ENCODE measurements at places on chromosomes 4 and X. TPM values are rescaled to one million over a fixed set of nuclear protein-coding genes. Genes with fewer than 3 reads are reported as not detected.

NUDT10 gene
- total RNA-seq, result 0.22 TPM

ATOH1 gene
- not detected for total RNA-seq

DCAF8L2 gene
- not detected for total RNA-seq

GYPE gene
- total RNA-seq, result not detected

DCLK2 gene
- total RNA-seq, result 1.2 TPM

ARX gene
- total RNA-seq, result not detected

DMRTC1B gene
- not detected for total RNA-seq

HERC5 gene
- 2.6 TPM for total RNA-seq

GNPDA2 gene
- total RNA-seq, result 21.9 TPM

GRCh38 chr4:73776321-73776729, 36.0 kb downstream of the CXCL8 start:
- DNase-seq, result peak; percentile 48

DNA sequence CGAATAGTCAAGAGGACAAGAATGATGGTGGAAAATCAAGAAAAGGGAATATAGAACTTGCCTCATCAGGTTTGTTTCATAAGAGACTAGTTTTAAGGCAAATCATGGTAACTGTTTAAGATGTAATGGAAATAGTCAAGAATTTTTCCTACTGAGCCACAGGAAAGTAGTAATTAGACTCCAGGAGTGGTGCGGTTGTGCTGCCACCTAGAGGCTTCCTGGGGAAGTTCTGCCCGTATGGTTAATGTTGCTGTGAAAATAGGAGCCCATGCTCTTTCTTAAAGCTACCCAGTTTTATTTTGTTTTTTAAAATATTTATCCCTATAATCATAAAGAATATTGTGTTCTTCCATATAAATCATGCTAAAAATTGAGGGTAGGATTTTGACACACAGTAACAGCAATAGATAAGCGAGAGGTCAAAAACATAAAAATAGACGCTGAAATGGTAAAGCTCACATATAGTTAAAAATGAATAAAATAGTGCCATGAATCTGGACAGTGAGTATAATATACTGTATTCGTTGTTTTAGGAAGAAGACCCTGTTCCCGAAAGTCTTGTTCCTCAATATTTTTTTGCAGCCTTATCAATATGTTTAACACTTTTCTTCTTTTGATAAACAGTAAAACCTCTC, 87.0 kb downstream of the PHOX2B start:
- peak; percentile 67 for DNase-seq

- no peak for DNase-seq
Measured at GRCh38 chr4:30614771-30615170, 105.4 kb upstream of the PCDH7 start.

GRCh38 chr4:80489798-80490197, 154.3 kb downstream of the CFAP299 start:
- no peak for DNase-seq

DNA sequence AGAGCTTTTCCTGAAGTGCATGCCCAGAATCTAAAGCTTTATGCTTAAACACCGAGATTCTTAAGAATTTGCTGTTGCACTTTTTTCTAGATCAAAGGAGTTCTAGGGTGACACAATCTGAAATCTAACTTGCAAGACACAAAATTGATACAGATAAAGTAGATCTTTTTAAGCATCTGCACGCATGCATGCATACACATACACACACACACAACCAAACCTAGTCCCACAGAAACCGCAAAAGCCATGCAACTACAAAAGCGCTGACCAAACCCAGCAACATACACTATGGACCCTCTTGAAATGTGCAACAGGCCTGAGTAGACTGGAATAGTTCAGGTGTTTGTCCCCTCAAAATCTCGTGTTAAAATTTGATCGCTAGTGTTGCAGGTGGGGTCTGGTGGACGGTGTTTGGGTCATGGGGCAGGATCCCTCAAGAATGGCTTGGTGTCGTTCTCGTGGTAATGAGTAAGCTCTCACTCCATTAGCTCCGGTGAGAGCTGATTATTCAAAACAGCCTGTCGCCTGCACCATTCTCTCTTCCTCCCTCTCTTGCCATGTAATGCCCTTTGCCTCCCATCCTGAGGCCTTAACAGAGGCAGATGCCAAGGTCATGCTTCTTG, 52.7 kb downstream of the IRF2 start:
- DNase-seq, result no peak

DNA sequence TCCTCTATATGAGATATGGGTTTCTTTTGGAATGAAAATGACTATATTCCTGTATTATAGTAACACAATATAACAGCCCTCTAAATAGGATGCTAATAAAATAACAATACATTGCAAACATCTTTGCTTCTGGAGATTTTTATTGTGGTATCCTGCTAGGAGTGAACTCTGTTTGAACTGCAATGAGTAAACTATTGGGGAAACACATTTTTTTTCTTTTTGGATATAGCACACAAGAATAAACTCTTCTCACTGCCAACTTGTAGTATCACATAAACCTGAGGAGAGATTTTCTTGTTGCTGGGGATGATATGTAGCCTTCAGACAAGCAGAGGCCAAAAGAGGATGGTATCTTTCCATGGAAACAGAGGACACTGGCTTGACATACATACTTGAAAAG, 238.2 kb downstream of the C4orf33 start:
- DNase-seq, result peak; percentile 49

DNA sequence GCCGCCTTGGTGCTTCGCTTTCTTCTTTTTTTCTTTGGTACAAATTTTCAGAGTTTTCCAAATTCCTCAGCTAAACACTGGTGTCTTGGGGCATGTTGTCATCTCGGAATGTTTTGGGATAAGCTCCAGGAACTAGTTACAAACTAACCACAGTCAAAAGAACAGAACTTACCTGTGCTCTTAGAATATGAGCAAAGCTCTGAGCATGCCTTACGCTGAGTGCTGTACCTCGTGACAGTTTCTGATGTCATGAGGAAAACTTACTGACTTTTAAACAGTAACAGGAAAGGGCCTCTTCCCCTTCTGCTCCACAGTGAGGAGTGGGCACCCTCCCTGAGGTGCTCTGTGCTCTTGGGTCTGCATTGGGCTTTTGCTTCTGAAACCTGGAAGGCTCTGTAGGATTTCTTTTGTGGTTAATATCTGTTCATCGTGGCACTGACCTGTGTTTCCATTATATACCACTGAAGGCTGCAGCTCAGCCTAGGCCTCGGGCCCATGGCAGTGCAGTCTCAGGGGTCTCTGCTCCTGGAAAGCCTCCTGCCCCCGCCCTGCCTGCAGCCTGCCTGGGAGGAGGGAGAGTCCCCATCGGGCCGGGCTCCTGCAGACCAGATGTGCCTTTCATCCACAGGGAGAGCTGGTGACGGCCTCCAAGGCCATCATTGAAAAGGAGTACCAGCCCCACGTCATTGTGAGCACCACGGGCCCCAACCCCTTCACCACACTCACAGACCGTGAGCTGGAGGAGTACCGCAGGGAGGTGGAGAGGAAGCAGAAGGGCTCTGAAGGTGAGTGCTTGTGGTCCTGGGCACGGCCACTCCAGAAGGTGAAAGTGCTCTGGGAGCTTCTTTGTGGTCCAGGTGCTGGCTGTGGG, 48.7 kb downstream of the NOP14 start:
- DNase-seq, result no peak

DNA sequence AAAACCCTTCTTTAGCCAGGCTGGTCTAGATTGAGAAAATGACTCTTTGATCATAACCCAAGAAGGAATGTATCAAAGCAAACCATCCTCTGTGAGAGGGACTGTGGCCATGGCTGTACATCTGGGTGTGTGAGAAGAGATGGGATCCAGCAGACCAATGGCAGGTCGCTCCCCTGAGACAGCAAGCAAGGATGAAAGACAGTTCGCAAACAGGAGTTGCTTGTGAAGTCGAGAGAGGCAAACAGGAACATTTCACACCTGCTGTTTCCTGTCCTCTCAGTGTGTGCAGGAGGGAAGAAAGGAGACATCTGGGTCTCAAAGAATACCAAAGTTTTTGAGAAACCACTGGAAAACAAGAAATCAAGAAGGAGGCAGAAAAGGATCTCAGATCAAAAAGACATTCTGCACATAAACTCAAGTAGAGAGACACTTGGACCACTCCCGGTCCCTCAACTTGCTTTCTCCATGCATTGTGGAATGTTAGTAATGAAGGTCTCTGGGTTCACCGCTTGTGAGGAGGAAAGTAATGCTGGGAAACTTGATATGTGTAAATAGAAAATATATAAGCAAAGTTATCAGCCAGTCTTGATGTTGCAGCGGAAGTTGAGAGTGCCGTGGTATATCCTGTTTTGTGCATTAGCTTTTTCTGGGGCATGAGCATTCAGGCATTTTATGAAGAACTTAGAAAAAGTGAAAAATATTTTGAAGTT, 327.5 kb downstream of the BMPR1B start:
- DNase-seq, result peak; percentile 81

- no peak for DNase-seq
Measured at GRCh38 chrX:134382821-134383220, 77.1 kb upstream of the HPRT1 start.

GRCh38 chr4:152363904-152364303, 172.0 kb downstream of the FBXW7 start:
- DNase-seq, result no peak

- DNase-seq, result no peak
Measured at GRCh38 chr4:153798901-153799693, 10.2 kb upstream of the SFRP2 start.

DNA sequence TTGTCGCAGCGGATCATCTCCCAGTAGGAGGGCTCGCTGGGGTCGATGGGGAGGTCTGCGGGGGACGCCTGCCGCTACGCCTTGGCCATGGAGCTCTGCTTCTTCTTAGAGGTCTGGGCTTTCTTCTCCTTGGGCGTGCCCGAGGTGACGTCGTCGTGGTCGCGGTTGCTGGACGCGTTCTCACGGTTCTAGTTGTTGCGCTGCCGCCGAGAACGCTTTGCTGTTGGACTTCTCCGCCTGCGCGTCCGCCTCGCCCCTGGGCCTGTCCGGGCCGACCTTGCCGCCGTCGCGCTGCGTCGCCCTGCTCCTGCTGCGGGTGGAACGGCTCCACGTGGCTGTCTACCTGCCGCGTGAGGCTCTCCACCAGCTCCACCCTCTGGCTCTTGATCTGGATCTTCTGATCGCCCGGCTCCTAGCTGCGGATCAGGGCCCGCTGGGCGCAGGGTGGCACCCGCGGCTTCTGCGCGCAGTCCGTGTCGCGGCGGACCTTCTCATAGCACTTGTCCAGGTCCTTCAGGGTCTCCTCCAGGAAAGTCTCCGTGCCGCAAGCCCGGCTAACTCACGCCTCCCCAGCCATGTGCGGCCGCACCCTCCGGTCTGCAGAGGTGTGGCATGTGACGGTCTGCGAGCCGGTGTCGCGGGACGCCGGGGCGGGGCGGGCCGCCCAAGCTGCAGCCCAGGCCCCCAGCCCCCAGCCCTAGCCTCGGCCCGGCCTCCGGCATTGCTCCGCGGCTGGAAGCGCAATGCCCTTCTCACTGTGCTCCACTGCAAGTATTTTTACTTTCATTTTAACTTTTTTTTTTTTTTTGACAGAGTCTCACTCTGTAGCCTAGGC, 40.5 kb upstream of the OGT start:
- peak; percentile 39 for DNase-seq

DNA sequence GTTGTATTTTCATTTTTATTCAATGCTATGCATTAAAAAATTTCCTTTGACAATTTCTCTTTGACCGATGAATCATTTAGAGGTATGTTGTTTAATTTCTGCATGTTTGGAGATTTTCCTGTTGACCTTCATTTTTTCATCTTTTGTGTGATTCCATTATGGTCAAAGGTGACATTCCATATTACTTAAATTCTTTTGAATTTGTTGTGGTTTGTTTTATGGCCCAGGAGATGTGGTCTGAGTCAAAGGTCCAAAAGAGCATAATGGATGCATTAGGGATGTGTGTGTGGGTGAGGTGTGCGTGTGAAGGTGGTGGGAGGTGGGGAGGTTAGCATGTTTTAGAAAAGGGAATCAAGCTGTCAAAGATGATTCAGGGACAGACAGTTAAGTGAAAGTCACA, 76.0 kb upstream of the GIMD1 start:
- peak; percentile 80 for DNase-seq

DNA sequence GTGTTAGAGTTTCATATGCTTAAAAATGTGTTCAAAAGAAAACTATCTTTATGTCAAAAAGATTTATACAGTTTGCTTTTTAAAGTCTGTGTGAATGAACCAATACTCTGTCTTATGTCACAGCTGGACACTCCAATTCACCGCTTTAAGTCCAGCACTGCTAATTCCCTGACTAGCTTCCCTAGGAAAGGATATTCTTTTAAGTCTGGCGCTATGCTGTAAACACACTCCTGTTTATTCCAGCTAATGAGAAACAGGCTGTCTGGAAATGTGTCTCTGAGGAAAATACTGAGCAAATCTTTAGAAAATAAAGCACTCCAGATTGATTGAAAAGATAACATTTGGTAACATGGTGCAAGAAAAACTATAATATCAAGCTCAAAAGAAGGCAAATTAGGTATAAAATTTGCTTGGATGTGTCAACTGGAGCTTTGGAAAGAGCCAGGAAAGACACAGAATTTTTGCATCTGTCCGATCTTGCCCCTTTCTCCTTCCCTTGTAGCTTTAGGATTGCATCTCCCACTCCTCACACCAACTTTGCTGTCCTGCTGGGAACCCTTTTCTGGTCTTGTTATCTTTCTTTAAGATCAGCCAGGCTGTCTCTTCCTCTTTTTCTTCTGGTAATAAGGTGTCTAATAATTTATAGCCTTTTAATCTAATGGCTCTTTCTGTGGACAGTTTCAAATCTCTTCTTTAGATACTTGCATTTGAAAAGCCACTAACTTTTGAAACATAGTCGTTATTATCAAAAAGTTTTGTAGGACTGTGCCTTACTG, 40.9 kb upstream of the VEGFC start:
- no peak for DNase-seq

DNA sequence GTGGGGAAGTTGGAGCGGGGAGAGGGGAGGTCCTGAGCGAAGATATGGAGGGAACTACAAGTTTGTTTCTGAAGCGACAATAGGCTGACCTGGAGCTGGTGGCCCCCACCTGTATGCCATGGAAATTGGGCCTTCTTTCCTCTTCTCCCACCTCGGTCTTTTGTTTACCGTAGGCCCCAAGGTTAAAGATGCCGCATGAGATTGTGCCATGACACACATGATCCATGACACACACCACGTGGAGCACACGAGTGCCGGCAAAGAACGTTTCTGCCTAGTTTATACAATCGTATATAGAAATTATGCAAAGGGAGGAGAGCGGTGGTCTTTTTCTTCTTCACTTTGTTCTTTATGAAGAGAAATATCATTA, 408 bp downstream of the TMEM33 start:
- peak; percentile 26 for DNase-seq

DNA sequence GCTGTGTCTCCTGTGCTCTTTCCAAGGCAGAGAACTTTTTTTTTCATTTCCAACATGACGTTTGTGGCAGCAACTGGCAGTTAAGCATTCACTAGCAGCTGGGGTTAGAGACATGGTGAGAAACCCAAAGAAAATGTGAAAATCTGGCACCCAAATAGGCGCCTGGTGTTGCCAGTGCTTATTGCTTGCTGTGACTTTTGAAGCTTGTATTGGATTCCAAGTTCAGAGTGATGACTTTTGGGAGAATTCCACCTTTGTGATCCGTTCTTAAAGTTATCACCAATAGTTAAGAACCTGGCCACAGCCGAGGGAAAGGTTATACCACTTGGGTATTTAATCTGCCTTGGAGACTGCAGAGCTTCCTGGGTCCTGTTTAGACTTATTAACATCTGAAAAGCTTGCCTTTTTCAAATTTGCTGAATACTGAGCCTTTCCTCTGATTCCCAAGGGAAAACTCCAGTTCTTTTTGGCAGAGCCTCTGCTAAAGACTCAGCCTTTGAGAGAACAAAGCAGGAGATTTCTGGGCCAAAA, 101.0 kb downstream of the OPHN1 start:
- DNase-seq, result no peak

GRCh38 chr4:10115271-10115796, 1.3 kb downstream of the WDR1 start:
- DNase-seq, result peak; percentile 31

GRCh38 chr4:1538941-1539772, 132.9 kb upstream of the NKX1-1 start:
- DNase-seq, result no peak

- peak; percentile 65 for DNase-seq
Measured at GRCh38 chrX:8748855-8749254, 16.9 kb upstream of the ANOS1 start.

Measured in PC-3 (cell line).